ENCODE measurements at places on chromosomes 4 and X.

DNA sequence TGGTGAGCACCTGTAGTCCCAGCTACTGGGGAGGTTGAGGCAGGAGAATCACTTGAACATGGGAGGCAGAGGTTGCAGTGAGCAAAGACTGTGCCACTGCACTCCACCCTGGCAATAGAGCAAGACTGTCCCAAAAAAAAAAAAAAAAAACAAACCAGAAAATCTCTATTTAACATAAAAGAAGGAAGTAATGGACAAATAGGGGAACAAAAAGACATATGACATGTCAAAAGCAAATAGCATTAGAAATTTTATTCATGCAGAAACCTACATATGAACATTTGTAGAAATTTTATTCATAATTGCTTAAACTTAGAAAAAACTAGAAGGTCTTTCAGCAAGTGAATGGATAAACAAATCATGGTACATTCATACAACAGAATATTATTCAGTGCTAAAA is 97.1 kb upstream of the SH3RF1 start:
- DNase-seq, result no peak

DNA sequence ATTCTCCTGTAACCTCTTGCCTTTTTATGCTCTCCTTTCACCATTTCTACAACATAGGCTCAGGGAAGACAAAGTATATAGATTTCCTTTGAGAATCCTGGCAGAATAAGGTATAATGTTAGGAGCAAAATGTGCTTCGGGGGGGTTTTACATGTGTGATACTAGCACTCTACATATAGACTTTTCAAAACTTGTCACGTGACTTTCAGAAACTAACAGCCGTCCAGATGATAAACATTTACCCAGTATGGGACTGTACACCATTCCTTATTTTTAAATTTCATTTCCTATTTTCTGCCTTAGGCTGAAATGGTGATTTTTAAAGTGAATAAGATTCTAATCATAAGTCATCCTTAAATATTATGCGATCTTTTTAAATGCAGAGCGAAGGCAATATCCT is 420.4 kb upstream of the PITX2 start:
- DNase-seq, result no peak

- DNase-seq, result no peak
Measured at GRCh38 chrX:154967603-154968002, 54.9 kb downstream of the F8 start.

- no peak for DNase-seq
Measured at GRCh38 chrX:6311540-6311939, 82.9 kb upstream of the NLGN4X start.

GRCh38 chr4:53520116-53520515 is 71.2 kb downstream of the LNX1 start:
- no peak for DNase-seq
